CD4-positive, alpha-beta T cell treated with Interleukin-4 for 1 hour (primary cell): ENCODE measurements at places on chromosomes 7 and 10.

GRCh38 chr10:79118286-79119202 lies 49.8 kb downstream of the ZMIZ1 start:
- no peak for DNase-seq

- DNase-seq: no peak
These were observed 92.6 kb downstream of the CREM start for GRCh38 chr10:35219292-35219691.

- DNase-seq: no peak
These were observed 67.0 kb upstream of the PLXNA4 start for GRCh38 chr7:132643302-132643701.

DNA sequence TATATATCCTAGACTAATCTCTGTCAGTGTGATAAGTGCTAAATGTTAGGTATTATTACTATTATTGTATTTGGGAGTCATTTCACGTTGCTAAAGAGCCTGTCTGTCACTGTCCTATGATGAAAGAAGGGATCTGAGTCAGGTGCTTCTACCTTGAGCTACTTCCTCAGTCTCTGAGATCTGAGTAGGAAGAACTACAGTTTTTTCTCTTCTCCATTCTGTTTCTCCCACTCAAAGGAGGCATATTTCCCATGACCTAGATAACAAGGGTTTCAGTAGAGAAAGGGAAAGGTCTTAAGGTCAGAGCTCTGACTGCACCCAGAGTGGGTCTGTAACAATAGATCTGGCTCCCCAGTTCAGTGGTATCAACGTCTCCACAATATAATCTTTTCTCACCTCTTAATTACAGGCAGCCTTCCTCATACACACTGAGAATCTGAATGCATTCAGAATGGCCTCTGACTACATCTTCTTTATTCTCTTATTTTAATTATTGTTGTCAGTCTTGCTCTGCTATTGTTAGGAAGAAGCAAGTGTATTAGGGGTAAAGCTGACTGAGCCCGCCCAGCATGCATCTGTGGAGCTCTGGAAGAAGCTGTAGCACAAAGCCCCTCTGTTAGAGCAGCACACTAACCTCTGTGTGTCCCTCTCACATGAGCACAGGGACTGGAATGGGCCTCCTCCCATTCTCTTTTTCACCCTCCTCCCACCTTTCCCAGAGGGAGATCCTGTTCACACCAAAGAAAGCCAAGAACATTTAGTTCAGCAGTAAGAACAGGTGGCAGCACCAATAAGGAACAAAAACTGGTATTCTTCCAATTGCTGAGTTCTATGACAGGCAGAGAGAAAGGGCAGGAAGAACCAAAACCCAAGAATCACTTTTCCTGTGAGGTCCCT lies 38.1 kb downstream of the USP54 start:
- DNase-seq: no peak

DNA sequence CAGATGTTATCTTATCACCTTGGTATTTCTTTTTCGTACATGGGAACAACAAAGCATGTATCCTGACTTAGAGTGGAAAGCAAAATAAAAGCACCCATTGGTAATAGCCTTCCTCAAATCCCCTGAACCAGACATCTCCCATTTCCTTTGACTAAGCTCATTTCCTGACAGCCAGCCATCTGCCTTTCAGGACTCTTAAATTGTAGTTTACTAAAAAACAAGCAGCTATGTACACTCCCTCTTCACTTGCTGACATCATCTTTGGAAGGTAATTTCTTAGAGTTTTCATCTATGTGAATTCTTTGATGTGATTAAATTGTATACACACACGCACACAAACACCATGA lies 40.7 kb downstream of the ARL4A start:
- DNase-seq: no peak

- no peak for DNase-seq
These were observed 3.9 kb downstream of the LFNG start for GRCh38 chr7:2523461-2523936.

GRCh38 chr7:124310934-124311390 lies 278.1 kb upstream of the TMEM229A start:
- DNase-seq: no peak

DNA sequence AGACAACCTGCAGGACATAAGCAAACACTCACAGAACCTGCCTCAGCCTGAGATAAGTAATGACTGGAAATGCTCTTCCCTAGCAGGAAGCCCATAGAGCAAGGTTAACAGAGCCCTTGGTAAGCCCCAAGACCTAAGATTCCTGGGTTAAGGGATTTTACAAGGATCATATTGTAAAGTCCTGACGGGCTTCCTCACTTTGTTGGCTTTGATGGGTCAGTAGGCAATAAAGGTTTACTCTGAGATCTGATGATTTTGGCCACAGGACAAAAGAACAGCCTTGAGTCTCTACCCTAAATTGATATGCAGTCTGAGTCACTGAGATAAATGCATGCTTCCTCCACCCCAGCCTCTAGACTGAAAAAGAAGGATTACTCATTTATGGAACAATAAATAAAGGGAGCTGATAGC lies 270.8 kb downstream of the HTR7 start:
- no peak for DNase-seq

GRCh38 chr7:55128693-55129394 lies 110.0 kb downstream of the EGFR start:
- no peak for DNase-seq

DNA sequence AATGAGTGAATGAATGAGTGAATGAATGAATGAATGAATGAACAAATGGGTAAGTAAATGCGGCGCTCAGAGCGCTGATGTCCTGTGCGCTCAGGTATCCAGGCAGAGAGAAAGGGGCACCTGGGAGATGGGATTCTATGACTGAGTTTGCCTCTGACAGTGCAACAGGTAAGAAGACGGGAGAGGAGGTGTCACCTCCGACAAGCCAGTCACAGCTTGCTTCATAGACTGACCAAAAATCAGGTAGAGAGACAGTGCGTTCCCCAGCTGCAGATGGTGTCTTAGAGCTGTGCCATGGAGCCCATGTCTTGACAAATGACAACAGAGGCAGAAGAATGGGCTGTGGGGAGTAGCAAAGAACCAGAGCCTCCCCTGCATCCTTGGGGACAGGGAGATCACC lies 327.3 kb downstream of the FGFR2 start:
- DNase-seq: no peak

DNA sequence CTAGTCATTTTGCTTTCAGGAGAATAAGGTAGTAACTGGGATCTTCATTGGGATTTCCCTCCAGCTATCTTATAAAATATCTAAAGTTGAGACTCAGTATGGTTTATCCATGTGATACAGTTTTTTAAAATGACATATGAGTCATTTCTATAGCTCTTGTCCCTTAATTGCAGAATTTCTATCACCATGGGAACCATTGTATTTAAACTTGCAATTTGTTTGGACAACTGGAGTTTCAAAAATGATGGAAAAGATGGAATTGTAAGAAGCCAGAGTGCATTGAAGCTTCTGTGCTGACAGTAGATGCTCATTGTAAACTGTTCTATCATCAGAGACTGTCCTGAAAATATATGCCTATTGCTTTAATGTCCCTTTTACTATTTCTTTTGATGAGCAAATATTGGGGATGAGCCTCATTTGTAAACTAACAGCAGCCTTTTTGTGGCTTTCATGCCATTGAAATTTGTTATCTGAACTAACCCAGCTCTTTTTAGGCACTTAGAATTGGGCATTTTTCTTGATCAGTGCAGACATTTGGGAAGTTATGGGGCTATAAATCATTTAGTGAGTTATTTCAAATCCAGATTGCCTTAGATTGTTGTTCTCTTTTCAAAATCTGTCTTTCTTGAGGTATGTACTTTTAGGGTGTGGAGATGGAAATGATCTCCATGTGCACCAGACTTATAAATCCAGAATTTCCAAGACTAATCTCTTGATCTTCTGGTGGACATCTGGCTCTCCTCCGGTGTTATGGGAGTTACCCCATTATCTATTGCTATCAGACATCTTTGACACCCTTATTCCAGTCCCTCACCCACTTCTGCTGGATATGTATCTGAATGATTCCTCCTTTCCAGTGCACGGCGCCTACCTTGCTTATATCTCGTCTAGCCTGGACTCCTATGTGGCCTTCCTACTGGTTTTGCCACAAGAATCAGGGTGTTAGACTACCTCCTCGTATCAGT lies 159.0 kb downstream of the SND1 start:
- no peak for DNase-seq

DNA sequence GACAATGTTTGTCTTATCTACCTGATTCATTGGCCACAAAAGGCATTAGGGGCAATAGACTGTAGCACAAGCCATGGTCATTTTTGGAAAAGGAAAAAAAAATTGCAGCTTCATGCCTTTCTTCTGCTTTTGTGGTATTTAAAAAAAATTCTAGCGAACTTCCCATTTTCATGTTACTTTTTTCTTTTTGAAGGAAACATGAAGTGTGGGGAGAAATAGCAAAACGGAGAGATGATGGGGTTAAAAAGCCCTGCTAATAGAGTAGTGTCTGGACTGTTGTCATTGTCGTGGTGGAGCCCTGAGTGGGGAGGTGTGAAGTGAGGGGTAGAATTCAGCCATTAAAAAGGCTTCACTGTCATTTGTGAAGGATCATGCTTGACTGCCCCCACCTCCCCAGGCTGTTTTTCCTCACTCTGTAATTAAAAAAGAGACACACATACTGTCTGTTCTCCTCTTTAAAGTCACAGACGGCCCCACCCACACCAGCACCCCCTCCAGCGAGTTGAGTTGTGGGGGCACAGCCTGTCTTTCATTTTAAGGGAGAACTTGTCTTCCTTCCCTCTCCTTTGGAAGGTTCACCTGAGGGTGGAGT lies 272.4 kb downstream of the CREB5 start:
- no peak for DNase-seq
